ENCODE measurements at places on chromosomes 5 and 9. TPM values are rescaled to one million over a fixed set of nuclear protein-coding genes. Genes with fewer than 3 reads are reported as not detected.

- H3K27ac ChIP-seq: no peak overlapping the region
- no peak overlapping the region for H3K4me3 ChIP-seq
- no peaks in the 10 kb centered on the region for H3K36me3 ChIP-seq
- no peaks in the 10 kb centered on the region for H3K27me3 ChIP-seq
- no peaks in the 10 kb centered on the region for H3K4me1 ChIP-seq
Observed at GRCh38 chr5:58497386-58497785, 6.2 kb downstream of the GAPT start.

- DNase-seq: no peak
- H3K36me3 ChIP-seq: no peaks in the 10 kb centered on the region
- H3K27me3 ChIP-seq: no peaks in the 10 kb centered on the region
Observed at GRCh38 chr9:124281931-124282371, 24.2 kb downstream of the NEK6 start.

GRCh38 chr5:173010021-173010420 is 26.4 kb downstream of the ATP6V0E1 start:
- no peak overlapping the region for H3K27ac ChIP-seq
- no peaks in the 10 kb centered on the region for H3K27me3 ChIP-seq
- no peak overlapping the region for H3K4me3 ChIP-seq

DNA sequence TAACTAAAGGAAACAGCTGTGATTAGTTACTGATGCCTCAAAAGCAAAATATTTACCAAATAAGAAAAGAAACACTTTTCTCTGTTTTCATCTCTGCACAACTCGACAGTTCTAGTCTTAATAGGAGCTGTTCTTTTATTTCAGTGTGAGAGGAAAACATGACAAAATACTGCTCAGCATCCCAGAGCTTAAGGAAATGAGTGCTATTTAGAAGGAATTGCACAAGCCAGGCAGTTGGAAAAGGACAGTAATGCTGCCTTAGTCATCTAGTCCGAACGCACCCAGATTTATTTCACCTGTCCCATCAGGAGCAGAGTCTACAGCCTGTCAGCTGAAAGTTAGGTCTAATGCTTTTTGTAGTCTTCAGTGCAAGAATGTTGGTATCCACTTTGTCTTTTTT is 12.3 kb downstream of the ZCCHC9 start:
- H3K4me1 ChIP-seq: no peaks in the 10 kb centered on the region
- peaks cover 63% of the 10 kb centered on the region for H3K36me3 ChIP-seq
- no peak overlapping the region for H3K27ac ChIP-seq
- no peaks in the 10 kb centered on the region for H3K27me3 ChIP-seq
- H3K4me3 ChIP-seq: no peak overlapping the region
- DNase-seq: no peak

- H3K36me3 ChIP-seq: no peaks in the 10 kb centered on the region
- DNase-seq: no peak
- peaks cover 54% of the 10 kb centered on the region for H3K4me1 ChIP-seq
- H3K27me3 ChIP-seq: no peaks in the 10 kb centered on the region
- no peak overlapping the region for H3K27ac ChIP-seq
- no peak overlapping the region for H3K4me3 ChIP-seq
Observed at GRCh38 chr5:177306674-177307543, 3.3 kb downstream of the PRELID1 start.

DNA sequence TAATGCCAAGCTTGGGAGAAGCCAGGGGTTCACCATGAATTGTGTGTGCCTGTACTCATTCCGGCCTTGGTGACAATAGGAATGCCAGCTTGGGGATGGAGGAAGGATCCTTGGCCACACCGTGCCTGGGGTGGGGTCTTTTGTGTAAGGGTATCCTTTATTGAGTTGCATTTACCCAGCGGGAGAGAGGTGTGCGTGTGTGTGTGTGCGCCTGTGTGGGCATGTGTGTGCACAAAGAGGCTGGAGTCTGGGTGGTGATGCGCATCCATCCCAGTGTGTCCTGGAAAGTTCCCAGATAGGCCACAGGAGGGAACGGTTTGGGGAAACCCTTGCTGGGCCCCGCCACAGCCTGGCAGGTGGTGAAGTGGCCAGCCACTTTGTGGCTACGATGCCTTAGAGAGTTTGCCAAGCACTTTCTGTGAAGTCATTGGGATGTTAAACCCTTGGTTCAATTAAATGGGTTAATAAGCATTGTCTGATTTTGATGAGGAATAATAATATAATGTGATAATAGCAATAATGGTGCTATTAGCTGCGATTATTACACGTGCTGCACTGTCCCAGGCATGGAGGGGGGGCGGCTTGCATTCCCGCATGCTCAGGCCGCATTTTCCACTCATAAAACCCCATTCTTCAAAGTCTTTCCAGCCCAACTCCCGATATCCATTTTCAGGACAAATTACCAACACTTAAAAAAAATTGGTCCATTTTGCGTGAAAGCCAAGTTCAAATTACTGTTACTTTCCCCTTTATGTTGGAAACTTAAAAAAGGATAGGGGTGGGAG is 13.7 kb downstream of the PITX1 start:
- no peak overlapping the region for H3K4me3 ChIP-seq
- H3K4me1 ChIP-seq: no peaks in the 10 kb centered on the region
- H3K27me3 ChIP-seq: no peaks in the 10 kb centered on the region

The EQTN gene
- not detected for total RNA-seq

The LRRC26 gene
- total RNA-seq: not detected
